SJSA1 (cell line): ENCODE measurements at places on chromosomes 6 and 20. TPM values are rescaled to one million over a fixed set of nuclear protein-coding genes. Genes with fewer than 3 reads are reported as not detected.

GRCh38 chr6:69311888-69312287 is 484.9 kb downstream of the LMBRD1 start:
- DNase-seq, result no peak

The RAET1G gene
- 0.16 and 0.68 TPM in 2 replicates for total RNA-seq

DNA sequence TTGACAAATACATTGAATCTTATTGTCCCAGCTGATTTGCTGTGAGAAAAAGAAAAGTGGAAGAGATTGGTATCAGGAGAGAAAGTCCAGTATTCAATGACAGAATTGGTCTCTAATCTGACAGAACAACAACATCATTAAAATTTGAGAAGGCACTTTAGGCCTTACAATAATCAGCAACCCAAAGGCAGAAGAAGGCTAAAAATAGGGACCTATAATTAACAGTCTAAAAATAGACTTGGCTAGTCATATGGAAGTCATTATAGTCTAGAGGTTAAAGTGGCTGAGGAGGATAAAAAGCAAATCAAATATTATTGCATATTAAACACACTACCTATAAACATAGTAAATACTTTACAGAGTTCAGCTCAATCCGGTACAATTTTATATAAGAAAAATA is 393.6 kb upstream of the JAG1 start:
- DNase-seq, result no peak

GRCh38 chr6:49401063-49401462 is 62.0 kb downstream of the MMUT start:
- DNase-seq, result no peak

GRCh38 chr20:64226686-64227580 is 28.6 kb upstream of the PCMTD2 start:
- no peak for DNase-seq
